ENCODE measurements at places on chromosomes 1 and 21.

DNA sequence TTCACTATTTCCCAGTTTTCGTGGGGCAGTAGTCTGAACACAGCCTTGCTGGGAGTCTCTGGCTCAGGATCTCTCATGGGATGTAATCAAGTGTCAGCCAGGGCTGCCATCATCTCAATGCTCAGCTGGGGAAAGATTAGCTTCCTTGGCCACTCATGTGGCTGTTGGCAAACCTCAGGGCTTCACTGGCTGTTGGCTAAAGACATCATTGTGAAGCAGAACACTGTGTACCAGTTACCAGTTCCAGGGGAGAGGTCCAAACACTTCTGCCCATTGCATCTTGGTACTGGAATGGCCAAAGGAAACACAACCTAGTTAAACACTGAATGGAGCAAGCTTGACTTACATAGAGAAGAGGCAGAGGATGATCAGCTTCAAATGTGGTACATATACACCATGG is 33.7 kb downstream of the AADACL4 start:
- DNase-seq: no peak

- no peak for DNase-seq
Measured at GRCh38 chr1:112143871-112144441, 154.5 kb upstream of the KCND3 start.

DNA sequence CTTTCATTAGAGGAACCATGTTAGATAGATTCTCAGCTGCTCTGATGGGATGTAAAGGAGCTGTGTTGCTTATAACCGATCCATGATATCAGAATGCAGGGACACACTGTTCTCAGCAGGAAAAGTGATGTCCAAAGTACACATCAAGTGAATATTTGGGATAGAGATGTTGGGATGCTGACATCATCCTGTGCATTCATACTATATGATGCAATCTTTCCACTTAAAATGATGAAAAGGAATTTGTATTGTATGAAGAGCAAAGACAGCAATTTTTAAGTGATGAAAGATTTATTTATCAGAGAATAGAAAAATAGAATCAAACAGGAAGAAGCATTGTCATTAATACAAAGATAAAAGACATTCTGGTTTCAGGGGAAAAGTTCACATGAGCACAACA is 110.1 kb downstream of the ERG start:
- no peak for DNase-seq

- no peak for DNase-seq
Measured at GRCh38 chr1:8516278-8516777, 198.4 kb downstream of the SLC45A1 start.

DNA sequence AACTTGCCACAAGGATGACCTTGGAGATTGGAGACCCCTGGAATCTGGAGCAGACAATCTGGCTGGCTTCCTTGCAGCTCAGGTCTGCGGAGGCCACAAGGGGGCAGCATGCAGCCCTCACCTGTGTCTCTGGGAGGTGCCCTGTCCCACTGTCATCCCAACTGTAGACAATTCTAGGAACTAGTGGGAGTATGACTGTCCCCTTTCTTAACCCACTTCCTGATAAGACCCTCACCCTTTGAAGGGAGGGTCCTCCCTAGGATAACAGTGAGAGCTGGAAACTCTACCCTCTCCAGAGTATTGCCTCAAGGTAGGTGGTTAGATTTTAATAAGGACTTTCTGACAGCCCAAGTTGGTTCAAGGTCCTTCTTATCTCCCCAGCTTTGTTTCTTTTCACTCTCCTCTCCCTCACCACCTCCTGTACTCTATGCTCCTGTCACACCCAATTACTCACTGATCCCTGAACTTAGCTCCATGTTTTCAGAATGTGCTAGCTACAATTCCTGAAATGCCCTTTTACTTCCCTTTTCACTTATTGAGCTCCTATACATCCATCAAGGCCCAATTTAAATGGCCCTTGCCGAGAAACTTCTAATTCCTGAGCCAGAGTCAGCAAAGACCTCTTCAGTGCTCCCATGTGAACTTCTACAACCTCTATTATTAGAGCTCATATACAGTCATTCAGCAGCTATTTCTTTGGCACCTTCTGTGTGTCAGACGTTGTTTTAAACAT is 9.2 kb upstream of the KCNQ4 start:
- DNase-seq: peak; percentile 41

DNA sequence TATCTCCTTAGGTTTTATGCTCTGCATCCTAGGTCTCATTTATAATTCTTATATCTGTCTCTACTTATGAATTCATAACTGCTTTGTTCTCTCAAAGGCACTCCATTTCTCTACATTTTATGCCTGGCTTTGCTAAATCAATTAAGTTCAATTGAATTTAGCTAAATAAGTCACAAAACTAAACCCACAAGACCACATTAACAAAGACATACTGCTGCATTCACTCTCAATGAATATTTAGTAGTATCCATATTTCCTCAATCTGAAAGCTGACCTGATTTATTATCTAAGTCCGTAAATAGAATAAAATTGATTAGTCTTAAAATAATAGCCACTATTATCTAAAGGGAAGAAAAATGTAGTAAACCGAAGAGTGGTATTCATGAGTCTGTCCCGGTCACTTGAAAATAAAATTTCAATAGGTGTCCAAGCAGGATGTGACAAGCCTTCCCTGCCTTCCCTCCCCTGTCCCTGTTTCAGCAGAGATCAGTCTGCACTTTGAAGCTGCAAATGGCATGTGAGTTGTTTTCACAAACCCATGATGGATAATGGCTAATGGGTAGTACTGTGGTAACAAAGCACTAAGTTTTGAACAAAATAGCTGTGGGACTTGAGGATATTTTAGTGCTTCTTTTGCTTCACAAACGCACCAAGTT is 295.0 kb upstream of the NCAM2 start:
- DNase-seq: no peak

GRCh38 chr1:27103498-27103897 is 51.4 kb downstream of the SLC9A1 start:
- no peak for DNase-seq

- no peak for DNase-seq
Measured at GRCh38 chr21:42319851-42320572, 4.8 kb upstream of the TFF3 start.

GRCh38 chr1:52022133-52022532 is 11.5 kb downstream of the KTI12 start:
- DNase-seq: no peak

- DNase-seq: no peak
Measured at GRCh38 chr1:30774550-30775432, 17.2 kb upstream of the LAPTM5 start.

DNA sequence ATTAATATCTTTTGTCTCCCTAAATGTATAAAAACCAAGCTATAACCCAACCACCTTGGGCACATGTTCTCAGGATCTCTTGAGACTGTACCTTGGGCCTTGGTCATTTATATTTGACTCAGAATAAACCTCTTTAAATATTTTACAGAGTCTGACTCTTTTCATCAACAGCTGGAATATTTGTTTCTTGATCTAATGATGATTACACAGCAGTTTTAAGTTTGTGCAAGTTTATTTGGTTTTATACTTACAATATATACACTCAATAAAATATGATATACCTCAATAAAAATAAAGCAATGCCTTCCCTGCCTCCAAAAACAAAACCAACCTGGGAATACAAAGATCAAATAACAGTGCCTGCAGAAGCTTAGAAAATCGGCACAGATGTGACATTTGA is 22.0 kb downstream of the LEPR start:
- DNase-seq: no peak

GRCh38 chr21:33266050-33266788 is at the start of gene IL10RB:
Gene IL10RB (plus strand): TSS chr21:33266367. CDS start chr21:33266466, 99 bp downstream.
- DNase-seq: peak; percentile 79

GRCh38 chr1:204196068-204196795 is at the start of gene KISS1:
Gene KISS1 (minus strand): TSS chr1:204196491. CDS start chr1:204192876, 3,615 bp downstream.
- no peak for DNase-seq

DNA sequence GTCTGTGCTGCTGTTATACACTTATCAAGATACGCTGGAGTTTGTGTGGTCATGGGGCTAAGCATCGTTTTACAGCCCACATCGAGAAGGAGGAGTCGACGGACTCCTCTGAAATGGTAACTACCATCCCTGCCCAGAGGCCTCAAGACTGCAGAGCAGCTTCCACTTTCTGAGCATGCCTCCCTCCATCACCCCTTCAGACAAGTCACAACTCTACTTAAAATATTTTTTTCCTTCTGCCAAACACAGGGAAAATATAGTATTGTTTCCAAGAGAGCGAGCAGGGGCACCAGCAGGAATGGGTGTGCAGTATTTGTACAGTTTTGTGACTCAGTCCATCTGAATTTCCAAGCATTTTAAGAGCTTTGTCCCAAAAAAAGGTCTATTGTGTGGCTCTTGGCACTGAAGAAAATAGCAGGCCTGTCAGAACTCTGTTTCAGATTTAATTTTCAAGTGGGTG is 14.1 kb downstream of the EVA1C start:
- no peak for DNase-seq

GRCh38 chr1:18921516-18922251 is 19.3 kb upstream of the ALDH4A1 start:
- DNase-seq: no peak

DNA sequence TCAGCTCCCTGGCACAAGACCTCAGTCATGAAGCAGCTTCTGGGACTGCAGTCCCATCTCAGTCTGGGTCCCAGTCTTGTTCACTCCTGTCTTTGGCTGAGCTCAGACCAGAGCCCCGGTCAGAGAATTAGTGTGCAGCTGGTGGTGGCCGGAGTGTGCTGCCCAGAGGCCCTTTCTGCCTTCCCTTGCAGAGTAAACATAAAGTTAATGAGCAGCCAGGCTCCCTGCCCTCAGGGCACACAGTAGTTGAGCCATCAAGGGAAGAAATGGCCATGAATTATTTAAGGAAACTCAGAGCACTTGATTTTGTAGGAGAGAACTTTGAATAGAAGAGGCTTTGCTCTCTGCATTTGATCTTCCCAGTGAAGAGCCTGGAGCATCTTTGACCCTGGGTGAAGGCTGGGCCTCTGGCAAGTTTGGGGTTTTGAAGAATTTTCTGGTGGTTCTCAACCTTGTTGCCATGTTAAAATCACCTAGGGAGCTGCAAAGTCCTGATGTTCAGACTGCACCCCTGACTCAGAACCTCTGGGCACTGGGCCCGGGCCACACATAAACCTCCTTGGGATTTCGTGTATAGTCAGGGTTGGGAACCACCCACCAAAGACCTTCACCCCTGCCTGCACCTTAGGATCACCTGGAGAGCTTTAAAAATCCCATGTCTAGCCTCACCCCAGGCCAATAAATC is 26.4 kb upstream of the SELENON start:
- no peak for DNase-seq

GRCh38 chr21:29939924-29940275 is at the start of gene GRIK1:
Gene GRIK1 (minus strand): TSS chr21:29939996.
- DNase-seq: no peak

- no peak for DNase-seq
Measured at GRCh38 chr1:46699666-46700065, 19.2 kb downstream of the EFCAB14 start.

DNA sequence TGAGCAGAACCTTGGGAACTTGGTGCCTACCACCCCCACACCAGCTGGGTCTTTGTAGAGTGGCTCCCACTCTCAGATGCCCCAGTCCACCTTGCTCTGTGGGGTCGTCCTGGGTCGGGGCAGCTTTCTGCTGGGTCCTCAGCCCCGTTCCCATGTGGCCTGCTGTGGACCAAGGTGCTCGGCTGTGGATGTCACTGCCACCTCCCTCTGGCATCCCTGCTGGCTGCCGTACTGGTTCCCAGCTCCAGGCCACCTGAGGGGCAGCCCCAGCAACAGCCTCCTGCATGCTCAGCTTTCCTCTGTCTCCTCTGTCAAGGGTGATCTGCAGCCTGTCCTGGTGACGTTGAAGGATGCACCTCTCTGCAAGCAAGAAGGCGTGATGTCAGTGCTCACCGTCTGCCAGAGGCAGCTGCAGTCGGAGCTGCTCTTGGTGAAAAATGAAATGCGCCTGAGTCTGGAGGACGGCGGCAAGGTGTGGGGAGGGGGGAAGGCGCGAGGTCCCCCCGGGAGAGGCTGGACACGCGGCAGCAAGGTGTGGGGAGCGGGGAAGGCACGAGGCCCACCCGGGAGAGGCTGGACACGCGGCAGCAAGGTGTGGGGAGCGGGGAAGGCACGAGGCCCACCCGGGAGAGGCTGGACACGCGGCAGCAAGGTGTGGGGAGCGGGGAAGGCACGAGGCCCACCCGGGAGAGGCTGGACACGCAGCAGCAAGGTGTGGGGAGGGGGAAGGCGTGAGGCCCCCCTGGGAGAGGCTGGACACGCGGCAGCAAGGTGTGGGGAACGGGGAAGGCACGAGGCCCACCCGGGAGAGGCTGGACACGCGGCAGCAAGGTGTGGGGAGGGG is 45.9 kb upstream of the DIP2A start:
- no peak for DNase-seq

- DNase-seq: no peak
Measured at GRCh38 chr1:154459080-154459479, 42.9 kb upstream of the TDRD10 start.

DNA sequence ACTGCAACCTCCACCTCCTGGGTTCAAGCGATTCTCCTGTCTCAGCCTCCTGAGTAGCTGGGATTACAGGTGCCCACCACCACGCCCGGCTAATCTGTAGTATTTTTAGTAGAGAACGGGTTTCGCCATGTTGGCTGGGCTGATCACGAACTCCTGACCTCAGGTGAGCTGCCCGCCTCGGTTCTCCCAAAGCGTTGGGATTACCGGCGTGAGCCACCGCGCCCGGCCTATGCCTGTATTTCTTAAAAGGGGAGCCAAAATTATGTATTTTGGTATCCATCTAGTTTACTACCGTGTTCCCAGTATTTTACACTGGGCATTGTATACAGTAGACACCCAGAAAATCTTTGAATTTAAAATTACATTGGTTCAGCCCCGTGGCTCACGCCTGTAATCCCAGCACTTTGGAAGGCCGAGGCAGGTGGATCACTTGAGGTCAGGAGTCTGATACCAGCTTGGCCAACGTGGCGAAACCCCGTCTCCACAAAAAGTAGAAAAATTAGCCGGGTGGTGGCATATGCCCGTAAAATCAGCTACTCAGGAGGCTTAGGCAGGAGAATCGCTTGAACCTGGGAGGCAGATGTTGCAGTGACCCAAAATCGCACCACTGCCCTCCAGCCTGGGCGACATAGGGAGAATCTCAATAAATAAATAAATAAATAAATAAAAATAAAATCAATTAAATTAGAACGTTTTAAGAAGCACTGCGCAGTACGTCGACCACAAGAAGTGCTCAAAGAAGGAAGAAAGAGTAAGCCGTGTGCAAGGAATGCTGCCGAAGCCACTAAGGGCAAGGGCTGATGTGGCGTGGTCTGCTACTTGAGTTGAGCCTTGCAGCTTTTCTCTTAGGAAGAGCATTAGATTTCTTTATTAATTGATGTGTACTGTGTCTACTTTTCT is 1.5 kb upstream of the THRAP3 start:
- no peak for DNase-seq

- DNase-seq: no peak
Measured at GRCh38 chr1:234533975-234534876, 55.2 kb upstream of the TARBP1 start.
